Endothelial cell (in vitro differentiated cells): ENCODE measurements at places on chromosomes 2 and 18.
A peak's percentile ranks its signal among the peaks of the same experiment; 100 is the strongest.

DNA sequence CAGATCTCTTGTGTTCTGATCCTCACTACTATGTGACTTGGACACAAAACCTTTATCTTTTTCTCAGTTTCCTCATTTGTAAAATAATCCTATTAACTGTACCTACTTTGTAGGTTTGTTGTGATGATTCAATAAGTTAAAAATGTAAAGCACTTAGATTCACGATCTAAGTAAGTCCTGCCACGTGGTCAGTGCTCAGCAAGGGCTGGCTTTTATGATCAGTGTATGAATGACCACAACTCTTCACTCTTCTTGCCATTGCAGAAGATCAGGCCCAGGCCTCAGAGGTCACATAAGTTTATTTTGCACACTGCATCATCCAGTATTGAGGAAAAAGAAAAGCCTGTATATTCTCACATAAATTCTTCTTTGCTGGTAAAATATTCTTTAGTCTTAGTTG, 1192.5 kb upstream of the ACVR2A start:
- DNase-seq, result no peak

DNA sequence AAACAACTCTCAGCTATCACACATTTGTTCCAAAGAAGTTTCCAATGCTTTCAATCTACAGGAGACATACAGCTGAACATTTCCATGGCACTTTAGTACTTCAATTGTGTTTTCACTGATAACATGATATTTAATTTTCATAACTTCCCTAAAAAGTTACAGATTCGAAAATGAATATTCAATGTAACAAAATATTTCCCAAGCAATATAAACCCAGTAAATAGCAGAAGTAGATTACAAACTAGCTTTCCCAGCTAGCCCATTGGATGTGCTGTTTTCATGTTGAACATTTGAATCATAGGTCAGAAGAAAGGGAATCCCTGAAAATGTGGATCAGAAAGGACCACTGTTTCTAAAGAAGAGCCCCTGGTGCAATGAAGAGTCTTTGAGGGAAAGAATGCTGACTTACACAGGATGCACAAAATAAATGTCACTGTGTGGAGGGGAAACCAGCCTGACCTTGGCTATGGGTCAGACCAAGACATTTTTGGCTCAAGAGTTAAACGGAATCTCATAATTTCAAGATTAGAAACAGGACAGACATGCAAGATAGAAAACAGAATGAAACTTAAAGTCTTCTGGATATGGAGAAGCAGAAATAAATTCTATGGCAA, 22.5 kb downstream of the CYTIP start:
- no peak for DNase-seq

GRCh38 chr2:156565066-156565710, 129.0 kb downstream of the GPD2 start:
- DNase-seq, result no peak

- DNase-seq, result peak; percentile 43
Observed at GRCh38 chr2:17918789-17919188, 40.3 kb downstream of the KCNS3 start.

DNA sequence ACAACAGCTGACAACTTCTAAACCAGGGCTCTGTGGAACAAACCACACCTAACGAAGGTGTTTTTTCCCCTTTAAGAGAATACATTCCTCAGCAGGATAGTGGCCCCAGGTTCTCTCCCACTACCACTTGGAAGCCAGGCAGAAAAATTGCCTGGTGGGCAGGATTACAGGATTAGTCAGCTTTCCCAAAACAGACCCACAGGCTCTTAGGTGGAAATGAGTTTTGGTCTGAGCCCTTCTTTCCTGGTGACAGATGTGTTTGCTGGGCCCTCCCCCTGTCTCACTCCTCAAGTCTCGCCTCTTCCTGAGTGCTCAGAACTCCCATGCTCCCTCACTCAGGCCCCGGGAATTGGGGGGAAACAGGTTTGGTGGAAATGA, 139.4 kb upstream of the HAAO start:
- DNase-seq, result no peak

- DNase-seq, result peak; percentile 28
Observed at GRCh38 chr2:48601349-48601748, 16.3 kb upstream of the GTF2A1L start.

- DNase-seq, result no peak
Observed at GRCh38 chr2:5677133-5677532, 15.1 kb upstream of the SOX11 start.

DNA sequence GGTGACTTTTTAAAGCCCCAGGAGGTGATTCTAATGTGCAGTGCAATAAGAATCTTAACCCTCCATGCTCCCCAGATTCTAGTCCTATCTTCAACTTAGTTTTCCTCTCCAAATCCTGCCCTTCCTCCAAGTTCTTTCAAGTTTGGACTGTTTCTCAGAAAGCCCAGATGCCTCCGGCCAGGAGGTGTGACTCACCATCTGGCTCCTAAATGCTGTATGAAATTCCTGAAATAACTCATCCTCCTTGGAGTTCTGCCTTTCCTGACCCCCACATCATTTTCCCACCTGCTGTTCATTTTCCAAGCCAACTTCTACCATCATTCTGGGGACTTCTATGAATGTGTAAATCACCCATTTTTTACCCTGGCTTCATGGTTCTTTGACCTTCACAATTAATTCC, 118.2 kb upstream of the NOL4 start:
- no peak for DNase-seq

DNA sequence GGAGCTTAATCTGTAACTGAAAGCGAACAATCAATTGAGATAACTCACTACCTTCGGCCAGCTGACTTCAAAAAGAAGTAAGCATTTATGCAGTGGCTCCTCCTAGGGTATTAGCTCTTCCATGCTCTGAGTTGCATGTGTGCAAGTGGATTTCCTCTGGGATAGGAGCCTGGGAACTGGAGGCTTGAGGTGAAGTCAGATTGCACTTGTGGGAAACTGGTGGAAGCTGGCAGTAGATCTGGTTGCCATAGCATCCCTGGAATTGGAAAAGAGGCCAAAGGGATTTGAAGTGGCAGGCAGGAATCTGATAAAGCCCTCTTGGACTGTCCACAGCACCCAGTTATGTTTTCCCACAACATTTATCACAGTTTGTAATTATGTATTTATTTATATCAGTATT, 50.6 kb upstream of the FMNL2 start:
- no peak for DNase-seq

GRCh38 chr18:12397793-12398192, 9.9 kb upstream of the PRELID3A start:
- DNase-seq, result no peak

GRCh38 chr2:31079665-31080064, 58.6 kb downstream of the GALNT14 start:
- DNase-seq, result peak; percentile 55

DNA sequence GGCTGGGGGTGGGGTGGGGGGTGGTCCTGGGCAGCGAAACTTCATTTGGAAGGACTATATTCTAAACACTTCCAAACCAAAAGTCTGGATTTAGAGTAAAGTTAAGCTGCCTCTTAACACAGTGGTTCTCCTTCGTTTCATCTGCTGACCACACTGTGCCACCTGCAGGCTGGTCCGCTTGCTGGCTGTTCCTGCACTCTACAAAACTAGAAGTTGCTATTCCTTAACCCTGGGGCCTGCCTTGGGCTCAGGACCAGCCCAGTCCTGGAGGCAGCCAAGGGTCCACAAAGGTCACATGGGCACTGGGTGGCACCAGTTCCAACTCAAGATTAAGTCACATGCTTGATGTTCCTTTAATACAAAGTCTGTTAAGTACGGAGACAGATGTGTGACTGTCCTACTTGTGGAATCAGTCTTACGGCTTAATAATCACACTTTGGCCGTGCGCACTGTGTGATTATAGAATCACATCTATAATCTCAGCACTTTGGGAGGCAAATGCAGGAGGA, 195.4 kb downstream of the FAM210A start:
- peak; percentile 48 for DNase-seq

DNA sequence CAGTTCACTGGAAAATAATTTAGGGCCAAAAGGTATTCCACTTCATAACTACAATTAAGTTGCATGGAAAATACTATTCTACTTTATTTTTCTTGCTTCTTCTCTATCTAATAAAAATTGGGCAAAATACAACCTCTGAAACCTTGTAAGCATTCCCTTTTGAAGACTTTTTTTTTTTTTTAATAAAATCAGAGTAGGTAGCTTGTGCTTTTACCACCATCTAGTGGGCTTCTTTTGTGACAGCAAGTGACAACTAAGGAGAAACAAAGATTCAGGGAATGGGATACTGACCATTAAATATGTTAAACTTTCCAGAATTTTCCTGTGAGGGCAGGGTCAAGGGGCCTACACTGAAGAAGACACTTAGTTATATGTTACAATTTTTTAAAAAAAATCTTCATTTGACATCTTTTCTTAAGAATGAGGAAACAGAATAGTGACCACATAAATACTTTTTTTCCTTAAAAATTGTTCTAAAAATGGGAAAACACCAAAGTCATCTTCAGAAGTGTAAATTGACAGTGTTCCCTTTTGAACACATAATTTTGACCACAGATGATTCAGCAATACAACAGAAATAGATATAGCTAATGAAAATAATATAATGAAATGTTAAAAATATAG, 1183.2 kb upstream of the ACVR2A start:
- DNase-seq, result peak; percentile 11

GRCh38 chr2:73494031-73494430, 108.4 kb downstream of the ALMS1 start:
- DNase-seq, result no peak

DNA sequence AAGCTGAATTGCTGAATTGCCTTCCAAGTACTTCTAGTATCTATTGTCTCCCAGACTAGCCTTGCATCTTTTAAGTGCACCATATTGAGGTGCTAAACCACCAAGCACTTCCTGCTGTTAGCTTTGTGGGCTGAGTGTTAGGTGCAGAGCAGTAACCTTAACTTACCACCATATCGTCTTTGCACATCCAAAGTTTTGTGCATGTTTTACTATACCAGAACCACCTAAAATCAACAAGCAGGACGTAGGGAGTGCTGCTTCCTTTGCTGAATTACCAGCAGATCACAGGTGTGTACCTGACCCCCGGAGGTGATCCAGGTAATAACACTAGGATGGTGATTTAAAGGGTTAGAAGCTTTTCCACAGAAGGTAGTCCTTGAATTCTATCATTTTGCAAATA, 359.9 kb upstream of the HNRNPA3 start:
- DNase-seq, result no peak

GRCh38 chr2:195316486-195316885, 340.5 kb upstream of the SLC39A10 start:
- no peak for DNase-seq

- no peak for DNase-seq
Observed at GRCh38 chr18:10002280-10002679, 88.5 kb downstream of the VAPA start.

- DNase-seq, result peak; percentile 33
Observed at GRCh38 chr2:236871500-236872001, 214.1 kb upstream of the COPS8 start.

DNA sequence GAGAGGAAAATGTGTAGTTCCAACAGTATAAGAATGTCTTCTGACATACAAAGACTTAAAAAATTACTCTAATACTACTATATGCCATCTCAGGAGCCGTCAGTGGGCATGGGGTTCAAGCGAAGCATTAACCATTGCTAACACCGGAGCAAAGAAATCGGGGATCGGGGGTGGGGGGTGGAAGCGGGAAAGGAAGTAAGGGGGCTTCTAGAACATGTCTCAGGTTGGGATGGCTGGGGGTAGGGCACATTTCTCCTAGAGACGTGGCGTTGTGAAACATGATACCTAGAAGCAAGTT, 702 bp downstream of the LMAN1 start:
- DNase-seq, result peak; percentile 4

GRCh38 chr2:160459538-160460332, 33.9 kb downstream of the RBMS1 start:
- no peak for DNase-seq

DNA sequence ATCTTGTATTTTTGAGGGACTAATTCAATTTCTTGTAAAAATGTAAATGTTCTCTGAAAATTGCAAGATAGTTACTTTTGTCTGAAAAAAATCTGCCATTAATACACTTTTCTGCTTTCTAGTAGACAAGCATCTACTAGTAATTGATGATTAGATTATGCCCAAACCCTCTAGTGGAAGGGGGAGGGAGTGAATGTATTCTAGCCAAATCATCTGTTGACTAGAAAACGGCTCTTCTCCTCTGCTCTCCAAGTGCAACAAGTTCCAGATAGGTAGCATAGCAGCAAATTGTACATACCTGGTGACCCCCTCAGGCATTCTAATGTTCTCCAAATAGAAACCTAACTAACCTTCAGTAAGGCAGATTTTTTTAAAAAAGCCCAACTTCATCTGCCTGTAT, 58.6 kb downstream of the RELCH start:
- DNase-seq, result no peak

DNA sequence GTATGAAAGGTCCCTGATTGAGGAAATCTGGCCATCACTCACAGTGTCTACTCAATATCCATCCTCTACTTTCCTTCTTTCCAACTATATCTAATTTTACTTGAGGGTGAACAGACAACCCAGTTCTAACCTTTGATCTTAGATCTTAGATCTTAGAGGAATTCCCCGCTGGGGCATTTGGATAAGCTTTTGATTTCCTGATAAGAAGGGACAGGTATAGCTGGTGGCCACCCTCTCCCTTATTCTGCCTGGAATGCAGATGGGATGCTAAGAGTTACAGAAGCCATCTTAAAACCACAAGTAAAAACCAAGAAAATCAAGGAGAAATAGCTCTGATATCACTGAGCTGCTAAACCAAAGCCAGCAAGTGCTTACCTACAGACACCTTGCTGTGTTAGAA, 77.2 kb upstream of the ACSL3 start:
- DNase-seq, result no peak

DNA sequence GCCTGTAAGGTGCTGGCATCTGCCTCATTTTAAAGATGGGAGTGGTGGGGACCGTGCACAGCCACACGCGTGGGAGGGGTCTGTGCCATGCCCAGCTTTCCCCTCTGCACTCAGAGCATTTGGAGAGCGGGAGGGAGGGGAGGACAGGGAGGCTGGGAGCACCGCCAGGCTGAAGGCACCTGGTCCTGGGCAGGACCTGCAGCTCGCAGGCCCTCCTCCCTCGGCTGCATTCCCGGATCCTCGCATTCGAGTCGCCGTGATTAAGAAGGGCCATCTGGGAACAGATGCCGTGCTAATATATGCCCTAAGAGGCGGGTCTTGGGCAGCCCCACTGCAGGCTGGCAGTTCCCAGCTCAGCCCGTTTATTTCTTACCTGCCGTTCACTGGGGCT, 84.0 kb downstream of the PTGR3 start:
- DNase-seq, result no peak

DNA sequence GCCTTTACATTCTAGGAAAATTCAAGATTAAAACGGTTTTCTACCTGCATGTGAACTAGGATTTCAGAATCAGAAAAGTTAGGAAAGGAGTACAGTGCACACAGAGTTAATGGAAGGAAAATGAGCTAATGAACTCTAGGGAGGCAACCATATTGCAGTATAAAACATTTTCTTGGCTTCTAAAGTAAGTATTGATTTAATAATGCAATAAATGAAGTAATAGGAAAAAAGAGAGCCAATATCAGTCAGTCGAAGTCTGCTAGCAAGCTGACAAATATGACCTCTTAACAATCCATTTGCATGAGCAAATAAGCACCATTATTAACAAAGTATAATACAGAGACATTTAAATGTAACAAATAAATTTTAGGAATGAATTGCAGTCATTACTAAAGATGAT, 80.2 kb upstream of the COL3A1 start:
- DNase-seq, result no peak

- DNase-seq, result no peak
Observed at GRCh38 chr2:36545871-36546416, 52.0 kb downstream of the FEZ2 start.

- no peak for DNase-seq
Observed at GRCh38 chr18:63619661-63620060, 24.4 kb downstream of the SERPINB4 start.
